ENCODE measurements at places on chromosomes 2 and 18.

- DNase-seq = no peak
Measured at GRCh38 chr2:134314202-134314601, 60.3 kb downstream of the MGAT5 start.

DNA sequence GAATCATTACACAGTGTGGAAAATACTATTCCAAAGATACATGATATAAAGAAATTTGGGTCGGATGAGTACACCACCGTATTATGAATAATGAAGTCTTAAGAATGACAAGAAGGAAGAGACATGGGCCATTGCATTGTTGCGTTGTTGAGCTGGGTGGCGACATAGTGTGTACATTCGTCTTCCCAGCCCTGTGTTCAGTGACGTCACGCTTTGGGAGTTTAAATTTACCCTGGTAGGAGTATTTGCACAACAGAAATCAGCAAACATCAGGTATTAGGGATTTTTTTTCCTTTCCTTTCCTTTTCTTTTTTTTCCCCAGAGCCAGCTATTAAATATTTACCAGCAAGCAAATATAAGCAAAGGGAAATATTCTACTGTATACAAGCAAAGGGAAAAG, 347.2 kb upstream of the NETO1 start:
- no peak for DNase-seq

GRCh38 chr2:47177043-47177565, 22.0 kb upstream of the STPG4 start:
- no peak for DNase-seq

DNA sequence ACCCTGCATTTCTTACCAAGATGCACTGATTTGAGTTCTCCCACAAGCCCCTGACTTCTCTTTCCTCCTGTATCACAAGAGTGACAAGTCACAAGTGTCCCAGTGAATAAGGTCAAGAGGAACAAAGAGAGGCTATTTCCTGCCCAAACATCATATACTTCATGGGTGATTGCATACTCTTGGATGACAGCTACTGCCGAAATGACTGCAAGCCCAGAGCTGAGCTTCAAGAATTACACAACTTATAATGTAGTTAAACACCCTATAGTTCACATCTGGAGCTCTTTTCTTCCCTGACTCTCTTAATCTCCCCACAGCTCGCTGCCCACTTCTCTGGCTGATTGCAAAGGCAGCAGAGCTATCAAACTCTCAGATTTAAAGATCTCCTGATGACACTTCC, 289.7 kb upstream of the PARD3B start:
- no peak for DNase-seq

DNA sequence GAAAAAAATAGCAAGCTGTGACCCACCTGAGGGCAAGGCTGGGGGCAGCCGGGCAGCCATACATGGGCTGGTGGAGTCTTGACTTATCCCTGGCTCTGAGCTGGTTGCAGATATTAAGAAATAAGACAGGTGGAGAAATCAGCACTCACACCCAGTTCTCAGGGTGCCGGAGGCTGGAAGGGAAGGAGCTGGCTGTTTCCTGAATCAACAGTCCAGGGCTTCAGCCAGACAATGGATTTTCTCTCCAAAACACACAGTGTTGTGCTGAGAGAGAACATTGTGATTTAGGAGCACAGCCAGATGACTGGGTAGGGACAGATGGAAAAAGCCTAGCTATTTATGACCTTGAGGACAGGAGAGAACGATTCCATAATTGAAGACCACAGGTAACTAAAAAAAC, 208.8 kb downstream of the LDLRAD4 start:
- DNase-seq = no peak

GRCh38 chr2:168443818-168444217, 12.3 kb upstream of the CERS6 start:
- DNase-seq = no peak

GRCh38 chr2:25090801-25091200, 48.9 kb downstream of the EFR3B start:
- DNase-seq = no peak

- DNase-seq = no peak
Measured at GRCh38 chr2:86704459-86704971, 15.6 kb upstream of the RMND5A start.

- no peak for DNase-seq
Measured at GRCh38 chr2:98759338-98759737, 28.4 kb upstream of the MGAT4A start.

DNA sequence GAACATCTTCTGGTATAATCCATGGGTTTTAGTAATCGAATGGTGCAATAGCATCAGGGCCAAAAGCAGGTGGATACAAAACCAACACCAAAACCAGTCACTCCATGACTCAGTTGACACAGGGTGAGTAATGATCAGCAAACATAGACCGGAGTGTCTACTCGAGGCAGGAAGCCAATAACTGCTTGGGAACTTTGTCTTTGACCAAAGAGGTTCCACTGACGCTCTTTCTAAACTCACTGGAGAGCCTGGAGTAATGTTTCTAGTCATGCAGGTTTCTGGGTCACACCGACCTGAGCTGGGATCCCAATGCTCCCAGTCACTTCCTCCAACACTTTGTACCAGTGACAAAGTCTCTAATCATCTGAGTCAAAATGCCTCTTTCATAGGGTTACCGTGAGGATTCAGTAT, 30.9 kb downstream of the MREG start:
- no peak for DNase-seq

- DNase-seq = no peak
Measured at GRCh38 chr2:25358249-25358815, 16.6 kb upstream of the DNMT3A start.

GRCh38 chr2:202317080-202317857, 51.7 kb downstream of the NOP58 start:
- no peak for DNase-seq

GRCh38 chr2:137670111-137670510, 294.2 kb upstream of the HNMT start:
- no peak for DNase-seq
